ENCODE measurements at places on chromosomes 12 and 14. TPM values are rescaled to one million over a fixed set of nuclear protein-coding genes. Genes with fewer than 3 reads are reported as not detected.

Gene SERPINA6
- not detected for total RNA-seq

Gene P2RX2
- total RNA-seq = not detected

Gene NEDD1
- total RNA-seq = 20.3 TPM

Gene NOXRED1
- total RNA-seq = 0.20 TPM

Gene SPTSSA
- 16.5 TPM for total RNA-seq

Gene COX8C
- not detected for total RNA-seq

Gene MBIP
- 6.5 TPM for total RNA-seq

Gene VASH1
- 15.3 TPM for total RNA-seq

Gene FAM90A1
- not detected for total RNA-seq

Gene ZDHHC22
- under 0.01 TPM for total RNA-seq

Gene RBM19
- total RNA-seq = 9.4 TPM

Gene LRCOL1
- total RNA-seq = 2.2 TPM

Gene TRHDE
- not detected for total RNA-seq

Gene KRT3
- not detected for total RNA-seq

Gene C3AR1
- 0.22 TPM for total RNA-seq

Gene SPTLC2
- total RNA-seq = 62.3 TPM
